ENCODE measurements at places on chromosomes 5 and 9.
A peak's percentile ranks its signal among the peaks of the same experiment; 100 is the strongest.

- DNase-seq: no peak
These were observed 13.8 kb downstream of the GARNL3 start for GRCh38 chr9:127278372-127278771.

GRCh38 chr5:36366883-36367282 is 65.2 kb upstream of the RANBP3L start:
- no peak for DNase-seq

DNA sequence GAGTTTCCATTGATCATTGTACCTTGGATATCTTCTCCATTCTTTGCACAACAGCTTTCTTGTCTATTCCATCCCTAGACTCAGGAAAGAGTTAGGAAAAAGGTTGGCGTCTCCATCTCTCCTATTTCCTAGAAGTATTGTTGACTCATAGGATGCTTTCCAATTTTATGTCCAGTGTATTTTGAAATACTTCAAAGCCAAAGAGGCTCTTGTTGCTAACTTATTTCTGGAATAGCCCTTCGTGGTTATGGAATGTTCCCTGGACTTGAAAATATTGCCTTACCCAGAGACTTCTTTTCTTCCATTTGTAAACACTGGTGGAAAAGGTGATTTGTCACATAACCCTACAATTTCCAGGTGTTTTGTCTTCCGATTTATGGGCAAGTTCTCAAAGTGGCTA is 402.3 kb upstream of the ZNF608 start:
- no peak for DNase-seq

- DNase-seq: no peak
These were observed 89.7 kb upstream of the PCSK1 start for GRCh38 chr5:96522635-96523355.

DNA sequence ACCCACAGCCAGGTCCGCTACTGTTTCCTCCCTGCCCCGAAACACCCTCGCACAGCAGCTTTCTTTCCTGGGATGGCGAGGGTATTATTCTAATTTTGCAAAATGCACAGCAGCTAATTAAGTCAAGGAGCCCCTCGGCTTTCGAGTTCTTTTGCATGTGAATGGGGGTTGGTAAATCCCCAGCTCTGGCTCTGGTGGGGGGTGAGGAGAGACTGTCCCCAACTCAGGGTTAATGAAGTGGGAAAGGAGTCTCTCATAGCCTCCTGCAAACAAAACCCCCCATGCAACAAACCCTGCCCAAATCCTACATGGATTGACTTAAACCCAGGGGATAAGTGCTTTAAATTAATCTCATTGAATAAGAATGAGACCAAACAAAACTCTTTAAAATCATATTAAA is 8.8 kb downstream of the BARHL1 start:
- no peak for DNase-seq

- DNase-seq: no peak
These were observed 129.4 kb downstream of the BASP1 start for GRCh38 chr5:17346811-17347210.

- no peak for DNase-seq
These were observed 1723.9 kb upstream of the CDH6 start for GRCh38 chr5:29469581-29469980.

- DNase-seq: no peak
These were observed 34.8 kb downstream of the ADAMTS12 start for GRCh38 chr5:33857037-33857436.

DNA sequence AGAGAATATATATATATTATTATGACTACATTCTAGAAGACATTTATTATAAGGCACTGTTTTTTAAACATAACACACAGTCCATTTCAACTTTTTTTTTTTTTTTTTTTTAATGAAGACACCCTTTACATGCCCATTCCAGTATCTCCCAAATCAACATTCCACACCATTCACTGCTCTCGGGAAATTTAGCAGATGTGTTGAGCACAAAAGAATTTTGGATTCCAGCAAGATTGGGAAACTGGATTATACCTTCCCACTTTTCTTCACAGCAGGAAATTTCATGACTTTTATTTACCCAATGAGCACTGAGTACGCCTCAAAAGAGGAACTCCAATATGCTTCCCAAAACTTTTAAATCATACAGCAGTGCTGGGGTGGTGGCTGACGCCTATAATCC is 333.6 kb upstream of the DAB2 start:
- no peak for DNase-seq

DNA sequence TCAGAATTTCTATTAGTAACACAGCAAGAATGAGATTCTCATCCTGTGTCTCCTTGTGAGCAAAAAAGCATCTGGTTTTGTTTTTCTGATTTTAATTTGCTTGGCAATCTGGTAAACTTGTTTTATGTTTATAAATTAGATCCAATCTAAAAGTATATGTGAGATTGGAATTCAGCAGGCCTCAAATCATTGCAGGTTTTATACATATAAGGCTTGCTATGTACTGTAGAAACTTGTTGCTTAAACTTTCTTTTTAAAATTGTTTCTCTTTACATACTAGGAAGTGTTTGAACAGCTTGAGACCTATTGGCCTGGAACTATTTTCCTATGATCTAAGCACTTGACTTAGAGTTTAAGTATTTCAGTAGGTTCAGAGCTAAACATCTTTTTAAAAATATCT is 1037.8 kb downstream of the NR2F1-AS1 start:
- no peak for DNase-seq

GRCh38 chr5:149832636-149833035 is 102.5 kb downstream of the PPARGC1B start:
- no peak for DNase-seq

- no peak for DNase-seq
These were observed 16.9 kb downstream of the GDF9 start for GRCh38 chr5:132849347-132849746.

DNA sequence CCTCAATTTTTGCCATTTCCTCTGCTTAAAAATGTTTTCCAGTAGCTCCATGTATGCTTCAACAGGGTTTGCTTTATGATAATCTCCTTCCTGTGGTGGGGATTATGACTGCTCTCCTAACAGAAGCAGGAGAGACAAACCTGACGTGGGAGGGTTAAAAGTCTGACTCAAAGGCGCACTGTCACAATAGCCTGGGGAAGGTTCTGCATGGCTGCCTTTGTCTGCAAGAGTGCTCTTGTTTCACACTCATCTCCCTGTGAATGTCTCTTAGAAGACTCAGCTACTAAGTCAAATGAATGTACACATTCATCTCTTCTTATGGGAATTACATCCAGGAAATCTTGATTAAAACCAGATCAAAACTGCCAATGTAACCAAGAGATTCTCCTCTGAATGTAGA is 90.9 kb upstream of the MTAP start:
- DNase-seq: no peak

GRCh38 chr9:70802206-70802605 is 319.2 kb downstream of the TRPM3 start:
- no peak for DNase-seq

GRCh38 chr9:114445616-114446015 is 57.8 kb upstream of the AKNA start:
- no peak for DNase-seq

DNA sequence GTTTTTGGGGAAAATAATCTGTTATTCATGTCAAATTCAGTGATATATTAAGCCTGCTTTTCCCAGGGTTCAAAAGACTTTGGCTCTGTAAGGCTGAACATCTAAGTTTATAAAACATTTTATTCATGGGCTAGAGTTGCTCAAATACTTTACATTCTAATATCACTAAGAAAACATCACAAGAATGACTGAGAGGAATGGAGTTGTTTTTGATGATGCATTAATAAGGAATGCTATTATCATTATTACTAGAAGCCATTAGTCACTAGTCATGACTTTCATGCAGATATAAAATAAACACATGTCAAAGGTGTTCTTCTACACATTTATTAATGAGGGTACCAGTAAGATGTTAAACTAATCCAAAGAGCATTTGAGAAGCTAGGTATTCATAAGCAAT is 185.5 kb upstream of the KCNN2 start:
- DNase-seq: no peak

DNA sequence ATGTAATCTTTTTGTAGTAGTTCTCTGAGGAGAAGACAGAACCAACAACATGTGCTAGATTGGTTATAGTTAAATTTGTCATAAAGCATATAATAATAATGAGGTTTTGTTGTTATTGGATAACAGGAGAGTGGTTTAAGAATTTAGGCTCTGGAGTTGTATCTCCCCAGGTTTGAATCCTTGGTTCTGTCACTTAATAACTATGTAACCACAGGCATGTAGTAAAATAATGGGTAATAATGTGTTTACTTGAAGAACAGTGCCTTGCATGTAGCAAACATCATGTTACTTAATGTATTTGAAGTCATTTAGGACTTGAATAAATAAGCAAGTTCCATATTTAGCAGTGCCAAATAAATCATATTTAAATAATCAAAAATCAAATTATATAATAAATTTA is 55.8 kb downstream of the NSD1 start:
- no peak for DNase-seq

DNA sequence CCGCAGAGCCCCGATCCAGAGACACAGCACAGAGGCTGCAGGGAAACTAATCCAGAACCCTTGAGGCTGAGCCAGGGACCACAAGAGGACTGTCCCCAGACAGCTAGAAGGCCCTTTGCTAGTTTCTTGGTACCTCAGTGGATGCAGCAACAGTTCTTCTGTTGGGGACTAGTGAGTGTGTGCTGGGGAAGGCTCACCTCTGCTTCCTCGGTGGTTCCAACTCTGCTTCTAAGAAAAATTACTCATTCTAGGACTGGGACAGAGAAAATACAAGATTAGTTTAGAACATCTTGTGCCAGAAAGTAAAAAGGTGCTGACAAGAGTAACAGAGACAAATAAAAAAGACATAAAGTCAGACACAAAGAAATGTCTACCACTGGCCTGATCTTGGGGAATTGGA is 19.5 kb upstream of the ZNF484 start:
- DNase-seq: no peak

DNA sequence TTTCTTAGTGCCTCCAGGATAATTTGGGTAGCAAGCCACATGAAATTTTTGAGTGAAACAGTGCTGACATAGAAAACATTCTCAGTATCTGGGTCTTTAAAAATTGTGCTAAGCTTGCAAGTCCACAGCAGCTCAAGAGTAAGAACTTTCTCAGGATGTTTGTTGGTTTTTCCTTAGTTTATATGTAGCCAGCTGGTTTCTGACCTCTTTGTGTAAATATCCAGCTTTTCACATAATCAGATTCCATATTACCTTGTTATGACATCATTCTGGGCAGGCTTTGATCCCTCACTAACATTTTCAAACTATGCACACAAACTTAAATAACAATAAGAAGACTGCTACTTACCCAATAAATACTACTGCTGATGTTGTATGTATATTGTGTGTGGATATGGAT is 82.9 kb upstream of the VCAN start:
- DNase-seq: no peak

DNA sequence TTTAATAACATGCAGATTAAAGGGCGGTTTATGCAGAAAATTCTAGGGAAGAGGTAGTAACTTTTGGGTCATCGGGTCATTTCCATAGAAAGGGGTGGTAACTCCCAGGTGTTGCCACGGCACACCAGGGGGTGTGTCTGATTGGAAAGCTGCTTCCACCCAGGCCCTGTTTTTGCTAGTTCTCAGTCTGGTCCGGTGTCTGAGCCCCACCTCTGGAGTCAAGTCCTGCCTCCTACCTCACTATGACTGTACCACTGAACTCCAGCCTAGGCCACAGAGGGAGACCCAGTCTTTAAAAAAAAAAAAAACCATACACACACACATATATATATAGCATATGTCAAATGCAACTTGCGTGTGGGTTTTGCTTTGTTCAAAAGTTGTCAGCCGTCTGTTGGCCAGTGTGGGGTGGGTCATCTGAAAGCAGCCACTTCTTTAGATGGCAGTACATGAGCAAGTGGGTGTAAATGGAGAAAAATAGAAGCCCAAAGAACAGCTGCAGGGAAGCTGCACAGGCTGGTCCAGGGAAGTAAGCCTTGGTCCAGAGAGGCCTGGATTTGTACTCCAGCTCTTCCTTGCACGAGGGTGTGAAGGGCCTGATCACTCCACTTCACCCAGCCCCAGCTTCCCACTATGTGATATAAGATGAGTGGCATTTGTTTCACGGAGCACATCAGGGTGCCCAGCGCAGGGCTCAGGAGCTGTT is 110.7 kb upstream of the SPRY4 start:
- no peak for DNase-seq

DNA sequence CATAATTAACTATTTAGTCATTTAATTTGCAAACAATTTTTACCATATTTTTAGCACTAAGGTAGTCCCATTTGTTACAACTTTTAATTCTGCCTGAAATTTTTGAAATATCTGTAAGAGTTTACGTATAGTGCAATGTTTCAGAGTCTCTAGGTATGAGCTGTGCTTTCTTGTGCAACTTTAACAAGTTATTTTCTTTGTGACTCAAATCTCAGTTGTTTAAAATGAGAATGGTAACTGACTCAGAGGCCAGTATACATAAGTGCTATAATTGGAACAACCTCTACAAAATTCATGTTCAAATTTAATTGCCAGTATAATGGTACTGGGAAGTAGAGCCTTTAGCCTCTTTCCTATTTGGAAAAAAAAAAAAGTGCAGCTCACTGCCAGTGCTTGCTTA is 14.2 kb upstream of the ZNF883 start:
- no peak for DNase-seq

DNA sequence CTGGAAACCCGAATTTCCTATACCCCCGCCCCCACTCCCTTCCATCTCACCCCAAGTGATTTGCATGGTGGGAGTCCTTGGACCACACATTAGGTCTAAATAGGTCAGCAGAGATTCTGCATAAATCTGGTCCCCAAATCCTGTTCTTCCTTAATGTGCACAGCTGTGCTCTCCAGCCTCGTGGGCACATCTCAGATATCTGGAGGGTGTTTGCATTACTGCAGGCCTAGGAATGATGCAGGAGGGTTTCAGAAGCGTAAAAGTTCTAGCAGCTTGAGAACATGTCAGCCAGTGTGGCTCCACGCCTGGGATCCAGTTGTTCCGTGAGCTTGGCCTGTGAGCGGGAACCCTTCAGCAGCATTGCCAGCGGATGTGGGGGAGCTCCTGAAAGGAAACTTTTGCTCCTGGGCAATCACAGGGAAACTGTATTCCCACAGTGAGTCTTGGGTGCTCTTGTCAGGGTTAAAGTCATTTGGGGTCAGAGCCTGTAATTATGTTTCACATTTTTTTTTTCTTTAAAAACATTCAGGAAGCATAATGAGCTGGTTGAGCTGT is 12.9 kb downstream of the ARHGAP26 start:
- DNase-seq: peak; percentile 61

- no peak for DNase-seq
These were observed 68.3 kb upstream of the TBC1D2 start for GRCh38 chr9:98323831-98324135.

DNA sequence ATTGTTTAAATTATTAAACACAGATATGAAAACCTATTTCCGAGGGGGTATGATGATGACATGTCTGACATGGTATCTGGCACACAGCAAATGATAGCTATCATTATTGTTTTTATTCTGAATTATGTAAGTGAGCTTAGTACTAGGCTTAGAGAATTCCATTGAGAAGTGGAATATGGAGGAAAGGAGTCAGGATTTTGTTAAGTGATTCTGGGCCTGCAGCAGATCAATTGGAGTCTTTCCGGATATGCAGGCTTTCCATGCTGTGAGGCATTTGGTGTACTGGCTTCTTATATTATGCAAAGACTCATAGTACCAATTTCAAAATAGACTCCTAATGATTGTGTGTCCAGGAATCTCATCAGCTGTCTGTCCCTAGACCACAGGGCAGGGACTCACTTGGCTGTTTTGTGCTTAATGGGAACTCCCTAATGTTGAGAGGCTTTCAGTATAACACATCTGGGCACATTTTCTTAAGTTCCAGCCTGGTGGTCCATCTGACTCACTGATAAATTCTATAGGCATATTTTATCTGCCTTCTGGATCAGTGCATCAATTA is 180.0 kb upstream of the KLF9 start:
- DNase-seq: no peak

GRCh38 chr5:31688515-31689092 is 49.7 kb downstream of the PDZD2 start:
- DNase-seq: no peak
